ENCODE measurements at places on chromosomes 4 and X.

- no peak for DNase-seq
Observed at GRCh38 chrX:21606002-21606401, 52.1 kb downstream of the KLHL34 start.

- DNase-seq, result peak; percentile 66
Observed at GRCh38 chr4:86670756-86671155, 76.6 kb downstream of the PTPN13 start.

- no peak for DNase-seq
Observed at GRCh38 chr4:16023776-16024408, 59.9 kb downstream of the PROM1 start.

GRCh38 chr4:74408639-74409038 lies 36.3 kb upstream of the AREG start:
- DNase-seq, result peak; percentile 20

- no peak for DNase-seq
Observed at GRCh38 chr4:8834681-8835220, 36.9 kb downstream of the HMX1 start.

- DNase-seq, result peak; percentile 58
Observed at GRCh38 chrX:65587616-65588526, 53.3 kb upstream of the LAS1L start.

DNA sequence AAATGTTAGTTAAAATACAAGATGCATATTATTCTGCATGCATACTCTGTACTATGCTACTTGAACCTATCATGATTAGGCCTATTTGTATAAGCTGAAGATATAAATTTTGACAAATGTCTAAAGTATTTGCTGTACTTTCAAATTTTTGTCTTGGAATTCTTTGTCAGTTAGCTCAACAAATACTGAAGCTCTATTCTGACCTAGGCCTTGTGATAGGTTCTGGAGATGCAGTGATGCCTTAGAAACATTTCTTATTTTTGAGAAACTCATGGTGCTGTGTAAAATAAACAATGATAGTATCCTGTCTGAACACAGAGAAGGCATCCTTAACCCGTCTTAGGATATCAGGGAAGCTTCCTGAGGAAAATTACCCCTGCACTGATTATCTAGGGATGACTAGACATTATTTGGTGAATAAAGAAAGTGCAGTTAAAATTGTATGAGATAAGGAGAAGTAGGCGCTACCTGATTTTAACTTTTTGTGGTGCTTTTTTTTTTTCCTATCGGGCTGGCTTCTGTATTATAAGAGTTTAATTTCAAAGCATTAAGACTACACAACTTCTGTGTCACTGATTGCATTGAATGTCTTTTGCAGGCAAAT lies 43.4 kb downstream of the MOB1B start:
- peak; percentile 57 for DNase-seq

DNA sequence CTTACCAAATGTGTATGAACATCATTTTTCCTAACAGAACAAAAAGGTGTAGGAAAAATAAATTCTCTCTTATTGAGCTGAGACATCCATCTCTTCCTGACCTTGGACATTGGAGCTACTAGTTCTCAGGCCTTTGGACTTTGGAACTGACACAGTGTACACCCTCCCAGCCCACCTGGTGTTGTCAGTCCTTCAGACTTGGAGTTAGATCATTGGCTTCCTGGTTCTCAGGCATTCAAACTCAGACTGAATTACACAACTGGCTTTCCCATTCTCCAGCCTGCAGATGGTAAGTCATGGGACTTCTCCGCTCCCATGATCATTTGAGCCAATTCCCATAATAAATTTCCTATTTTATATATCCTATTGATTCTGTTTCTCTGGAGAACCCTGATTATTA lies 84.8 kb upstream of the EDNRA start:
- no peak for DNase-seq

DNA sequence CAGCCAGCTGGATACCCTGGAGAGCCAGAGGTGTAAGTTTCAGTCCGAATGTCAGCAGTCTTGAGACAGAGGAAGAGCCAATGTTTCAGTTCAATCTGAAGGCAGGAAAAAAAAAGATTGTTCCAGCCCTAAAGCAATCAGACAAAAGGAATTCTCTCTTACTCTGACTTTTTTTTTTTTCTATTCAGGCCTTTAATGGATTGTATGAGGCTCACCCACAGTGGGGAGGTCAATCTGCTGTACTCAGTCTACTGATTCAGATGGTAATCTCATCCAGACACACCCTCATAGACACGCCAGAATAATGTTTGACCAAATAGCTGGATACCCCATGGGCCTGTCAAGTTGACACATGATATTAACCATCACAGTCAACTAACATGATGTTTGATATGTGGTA lies 51.9 kb downstream of the TEX13A start:
- DNase-seq, result no peak

GRCh38 chr4:123583043-123583442 lies 186.4 kb downstream of the SPRY1 start:
- DNase-seq, result no peak

DNA sequence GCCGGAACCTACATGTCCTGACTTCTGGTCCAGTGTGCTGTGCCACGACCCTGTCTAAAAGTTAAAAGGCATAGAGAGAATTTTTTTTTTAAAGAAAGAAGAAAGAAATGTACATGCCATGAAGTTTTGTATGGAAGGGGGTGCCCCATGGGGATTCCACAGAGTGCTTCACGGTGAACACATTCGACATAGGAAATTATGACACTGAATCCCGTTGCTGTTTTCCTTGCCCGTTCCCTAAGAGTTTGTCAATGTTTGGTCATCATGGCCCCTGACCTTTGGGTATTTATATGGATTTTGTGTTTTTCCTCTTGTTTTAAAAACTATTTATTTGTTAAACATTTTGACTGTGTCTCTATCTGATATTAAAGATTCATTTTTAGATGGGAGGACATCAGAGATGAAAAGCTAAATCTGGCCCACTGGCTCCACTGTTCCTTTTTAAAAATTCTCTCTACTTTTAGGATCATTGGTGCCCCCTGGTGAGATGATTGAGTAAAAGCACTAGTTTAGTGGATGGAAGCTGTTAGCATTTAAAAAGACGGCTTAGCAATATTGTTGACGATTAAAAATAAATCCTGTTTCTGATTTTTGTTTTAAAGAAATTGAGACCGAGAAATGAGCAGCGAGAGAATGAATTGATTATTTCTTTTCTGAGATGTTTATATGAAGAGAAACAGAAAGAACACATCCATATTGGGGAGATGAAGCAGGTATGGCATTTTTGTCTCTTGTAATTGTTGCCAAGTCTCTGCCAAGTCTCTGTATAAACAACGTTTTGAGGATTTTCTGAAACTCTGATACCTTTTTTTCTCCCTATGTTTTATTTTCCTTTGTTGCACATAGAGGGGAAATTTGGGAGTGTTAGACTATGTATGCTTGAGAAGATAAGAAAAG lies 75.0 kb downstream of the PTTG2 start:
- peak; percentile 13 for DNase-seq

DNA sequence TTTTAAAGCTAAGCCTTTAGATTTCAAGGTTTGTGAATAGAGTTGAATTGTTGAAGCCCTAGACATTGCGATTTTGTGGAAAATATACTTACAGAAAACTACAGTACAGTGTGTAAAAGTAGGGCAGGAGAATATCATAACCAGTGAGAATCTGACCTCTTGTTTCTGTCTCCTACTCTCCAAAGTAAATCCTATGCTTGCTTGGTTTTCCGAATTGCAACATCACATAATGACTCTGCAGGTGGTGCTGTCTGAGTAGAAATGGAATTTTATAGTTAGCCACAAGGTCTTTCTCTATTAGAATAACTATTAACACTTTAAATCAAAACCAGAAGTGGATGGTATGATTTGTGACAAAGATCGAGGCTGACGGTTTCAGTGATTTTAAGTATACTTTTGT lies 505.6 kb downstream of the RAPGEF2 start:
- no peak for DNase-seq

Measured in NCI-H226 (cell line).